ENCODE measurements at places on chromosomes 13 and 19.

DNA sequence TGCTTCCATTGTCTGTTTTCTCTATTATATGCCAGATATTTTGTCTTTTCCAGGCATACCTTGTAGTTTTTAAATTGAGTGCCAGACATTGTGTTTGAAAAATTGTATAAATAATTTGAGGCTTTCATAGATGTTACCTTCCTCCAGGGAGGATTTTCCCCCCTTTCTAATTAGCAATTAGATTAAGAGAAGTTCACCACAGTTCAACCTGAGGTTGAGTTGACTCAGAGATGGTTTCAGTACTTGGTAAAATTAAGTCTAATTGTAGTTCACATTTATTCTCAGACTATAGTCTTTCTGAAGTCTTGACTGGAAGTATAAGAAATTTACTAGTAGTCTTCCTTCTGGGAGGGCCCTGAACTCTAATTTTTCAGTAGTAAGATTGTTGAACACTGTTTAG lies 104.1 kb upstream of the SCEL start:
- no peak for DNase-seq

DNA sequence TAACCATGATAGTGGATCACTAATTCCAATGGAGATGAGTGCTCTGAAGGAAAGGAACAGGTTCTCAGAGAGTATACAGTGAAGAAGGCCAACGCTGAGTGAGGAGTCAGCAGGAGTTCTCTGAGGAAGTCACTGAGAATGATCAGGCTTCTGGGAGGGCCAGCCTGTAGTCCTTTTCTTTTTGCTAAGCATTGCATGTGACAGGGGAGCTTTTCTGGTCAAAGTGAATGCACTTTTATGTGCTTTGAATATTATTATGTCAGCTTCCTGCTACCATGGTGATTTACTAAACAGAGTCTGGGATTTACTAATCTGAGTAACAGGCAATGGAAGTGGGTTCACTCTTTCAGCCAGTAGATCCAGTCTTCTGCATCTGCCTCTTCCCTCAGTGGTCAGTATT lies 81.1 kb upstream of the SERP2 start:
- no peak for DNase-seq

DNA sequence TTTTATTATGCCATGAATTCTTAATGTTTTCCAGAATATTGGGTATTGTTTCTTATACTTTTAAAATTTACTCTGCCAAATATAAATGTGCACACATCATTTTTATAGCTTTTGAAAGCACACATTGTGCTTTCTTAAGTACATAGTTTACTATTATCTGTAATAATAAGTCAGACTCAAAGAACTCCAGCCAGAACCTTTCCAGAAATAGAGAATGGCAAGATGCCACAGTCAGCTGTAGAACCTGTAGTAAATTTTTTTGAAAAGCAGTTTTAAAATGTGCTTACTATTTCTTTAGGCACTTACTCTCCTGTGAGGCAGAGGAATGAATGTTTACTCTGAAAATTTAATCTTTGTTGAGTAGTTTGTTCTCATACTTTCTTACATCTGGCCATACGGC lies 1287.1 kb downstream of the PCDH9 start:
- DNase-seq = no peak

GRCh38 chr13:114259974-114260373 lies 21.4 kb upstream of the UPF3A start:
- DNase-seq = no peak

DNA sequence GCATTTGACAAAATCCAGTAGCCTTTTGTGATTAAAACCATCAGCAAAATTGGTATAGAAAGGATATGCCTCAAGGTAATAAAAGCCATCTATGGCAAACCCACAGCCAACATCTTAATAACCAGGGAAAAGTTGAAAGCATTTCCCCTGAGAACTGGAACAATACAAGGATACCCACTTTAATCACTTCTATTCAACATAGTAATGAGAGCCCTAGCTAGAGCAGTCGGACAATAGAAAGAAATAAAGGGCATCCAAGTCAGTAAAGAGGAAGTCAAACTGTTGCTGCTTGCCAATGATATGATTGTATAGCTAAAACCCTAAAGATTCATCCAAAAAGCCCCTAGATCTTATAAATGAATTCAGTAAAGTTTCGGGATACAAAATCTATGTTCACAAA lies 1510.3 kb downstream of the PCDH9 start:
- DNase-seq = no peak

- DNase-seq = no peak
These were observed 171.7 kb downstream of the LACC1 start for GRCh38 chr13:44051405-44051804.

DNA sequence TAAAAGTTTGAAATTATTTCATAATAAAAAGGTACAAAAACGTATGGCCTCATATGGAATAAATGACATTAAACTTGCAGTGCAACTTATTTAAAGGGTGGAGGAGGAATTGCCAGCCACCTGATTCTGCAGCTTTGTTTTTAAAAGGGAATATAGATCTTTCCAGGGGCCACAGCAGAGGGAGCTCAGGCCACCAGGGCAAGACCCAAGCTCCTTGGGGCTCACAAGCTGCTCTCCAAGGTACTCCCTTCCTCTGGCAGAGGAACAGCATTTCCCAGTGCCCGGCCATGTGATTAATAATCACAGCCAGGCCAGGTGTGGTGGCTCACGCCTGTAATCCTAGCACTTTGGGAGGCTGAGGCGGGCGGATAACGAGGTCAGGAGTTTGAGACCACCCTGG lies 6.2 kb downstream of the ACOD1 start:
- DNase-seq = no peak

GRCh38 chr13:34435338-34435737 lies 506.7 kb upstream of the NBEA start:
- no peak for DNase-seq

DNA sequence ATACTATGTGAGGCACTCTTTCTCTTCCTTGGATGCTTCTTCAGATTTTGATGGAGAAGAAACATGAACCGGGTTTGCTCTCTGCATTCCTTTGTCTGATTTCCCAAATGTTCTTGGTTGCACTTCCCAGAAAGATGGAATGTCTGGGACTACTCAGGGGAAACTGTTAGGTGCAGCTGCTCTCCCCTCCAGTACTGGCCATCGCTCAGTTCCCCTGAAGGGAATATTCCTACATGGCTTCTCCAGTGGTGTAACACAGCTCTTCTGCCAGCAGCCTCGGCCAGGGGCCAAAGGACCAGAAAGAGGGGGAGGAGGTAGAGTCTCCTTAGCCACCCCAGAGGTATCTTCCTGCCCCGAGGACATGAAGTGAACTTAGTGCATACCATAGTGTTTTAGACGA lies 33.5 kb upstream of the SPRY2 start:
- DNase-seq = peak; percentile 69

DNA sequence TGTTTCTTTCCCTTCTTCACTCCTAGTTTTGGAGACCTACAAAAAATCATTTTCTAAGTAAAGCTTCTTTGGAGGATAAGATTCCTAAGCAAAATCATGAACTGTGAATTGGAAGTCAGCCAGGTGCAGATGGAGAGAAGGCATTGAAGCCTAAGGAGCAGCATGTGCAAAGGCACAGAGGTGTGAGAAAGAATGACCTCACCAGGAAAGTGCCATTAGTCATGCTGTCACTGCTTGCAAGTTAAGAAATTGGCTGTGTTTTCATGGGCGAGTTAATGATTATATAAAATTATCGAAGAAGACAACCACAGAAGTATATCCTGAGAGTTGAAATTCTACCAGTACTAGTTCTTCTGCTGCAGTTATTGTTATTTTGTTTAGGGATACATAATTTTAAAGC lies 80.3 kb upstream of the KLHL1 start:
- no peak for DNase-seq

GRCh38 chr19:11496391-11497163 lies 9.1 kb downstream of the ZNF653 start:
- peak; percentile 58 for DNase-seq

DNA sequence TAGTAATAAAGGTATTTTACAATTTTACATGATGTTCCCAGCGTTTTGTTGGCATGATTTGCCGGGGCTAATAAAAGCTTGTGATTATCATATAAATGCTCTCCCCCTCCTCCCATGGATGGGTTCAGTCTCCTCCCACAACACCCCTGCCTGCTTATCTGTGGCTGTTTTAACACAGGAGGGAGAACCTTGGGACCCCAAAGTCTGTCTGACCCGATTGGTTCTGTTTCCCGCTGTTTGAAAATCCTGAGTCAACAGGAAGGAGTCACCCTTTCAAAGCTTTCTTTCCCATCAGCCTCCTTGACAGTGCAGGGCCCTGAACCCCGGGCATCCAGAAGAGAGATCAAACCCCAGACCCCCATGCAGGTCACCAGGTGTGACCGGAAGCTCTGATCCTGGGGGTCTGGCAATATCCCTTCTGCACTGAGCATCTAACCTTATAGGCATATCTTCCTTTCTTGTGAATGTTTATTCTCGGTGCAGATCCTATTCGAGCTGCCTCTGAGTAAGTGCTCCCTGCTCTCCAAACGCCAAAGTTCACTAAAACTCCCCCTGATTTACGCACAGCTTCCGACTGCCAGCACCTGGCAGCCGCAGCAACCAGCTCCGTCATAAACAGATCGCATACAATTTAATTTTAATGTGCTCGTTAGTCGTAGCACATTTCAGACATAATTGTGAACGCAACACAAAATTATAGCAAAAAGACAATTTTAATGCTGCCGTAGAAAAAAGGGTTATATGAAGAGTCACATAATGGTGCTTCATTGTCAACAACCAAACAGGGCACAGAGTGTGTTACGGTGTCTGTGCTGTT lies 74.8 kb downstream of the TSHZ3 start:
- DNase-seq = no peak

- DNase-seq = no peak
These were observed 57.2 kb upstream of the KLF12 start for GRCh38 chr13:74191410-74191809.

DNA sequence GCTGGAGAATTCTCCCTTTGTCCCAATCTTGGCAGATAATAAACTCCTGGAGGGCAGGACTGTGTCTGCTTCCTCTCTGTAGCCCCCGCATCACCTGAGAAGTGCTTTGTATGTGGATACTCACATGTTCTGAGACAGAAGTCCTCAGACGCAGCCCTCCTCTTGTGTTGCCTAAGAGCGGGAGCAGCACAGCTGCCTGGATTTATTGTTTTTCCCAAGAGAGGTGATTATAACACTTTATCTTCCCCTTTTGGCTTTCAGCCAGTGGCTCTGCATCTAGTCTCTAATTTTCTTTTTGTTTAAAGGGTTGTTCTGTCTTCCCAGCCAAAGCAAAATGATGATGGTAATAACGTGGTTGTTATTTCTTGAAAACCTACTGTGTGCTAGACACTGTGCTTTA lies 36.1 kb downstream of the OLFM4 start:
- no peak for DNase-seq

DNA sequence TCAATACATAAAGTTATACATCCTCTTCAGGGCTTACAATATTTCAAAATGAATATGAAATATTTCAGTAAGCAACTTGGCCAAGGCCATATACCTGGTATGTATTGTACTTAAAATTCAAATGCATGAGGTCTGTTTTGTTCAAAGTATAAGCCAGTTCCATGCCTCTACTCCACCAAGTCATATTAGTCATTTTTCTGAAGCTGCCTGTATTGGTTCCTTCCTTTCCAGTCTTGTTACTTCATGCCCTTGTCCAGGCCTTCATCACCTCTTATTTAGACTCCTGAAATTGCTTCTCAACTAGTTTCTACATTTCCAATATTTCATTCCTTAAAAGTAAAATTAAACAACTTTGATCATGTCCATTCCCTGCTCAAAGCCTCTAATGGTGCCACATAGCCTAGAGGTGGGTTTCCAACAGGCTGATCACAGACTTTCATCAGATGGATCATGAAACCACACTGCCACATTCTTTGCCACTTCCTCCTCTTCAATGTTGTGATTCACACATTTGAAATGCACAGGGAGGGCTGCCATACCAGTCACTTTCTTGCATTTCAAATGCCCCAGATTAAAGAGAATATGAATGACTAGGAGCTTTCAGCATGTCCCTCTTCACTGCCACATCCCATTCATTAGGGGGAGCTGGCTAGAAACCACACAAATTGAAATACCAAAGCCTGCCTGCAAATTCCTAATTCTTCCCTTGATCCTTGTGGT lies 424.1 kb upstream of the DACH1 start:
- DNase-seq = no peak

DNA sequence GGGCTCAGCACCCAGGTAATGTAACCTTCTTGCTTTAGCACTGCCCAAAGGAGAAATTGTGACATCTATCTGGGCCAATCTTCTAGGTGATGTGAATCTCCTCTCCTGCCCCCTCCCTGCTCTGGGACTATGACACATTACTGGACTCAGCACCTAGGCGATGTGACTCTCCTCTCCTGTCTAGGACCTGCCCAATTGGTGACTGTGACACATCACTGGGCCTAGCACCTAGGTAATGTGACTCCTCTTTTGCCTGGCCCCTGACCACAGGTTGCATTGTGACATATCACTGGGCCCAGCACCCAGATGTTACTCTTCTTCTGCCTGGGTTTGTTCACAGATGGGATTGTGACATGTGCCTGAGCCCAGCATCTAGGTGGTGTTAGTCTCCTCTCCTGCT lies 45.0 kb downstream of the ZNF85 start:
- no peak for DNase-seq

DNA sequence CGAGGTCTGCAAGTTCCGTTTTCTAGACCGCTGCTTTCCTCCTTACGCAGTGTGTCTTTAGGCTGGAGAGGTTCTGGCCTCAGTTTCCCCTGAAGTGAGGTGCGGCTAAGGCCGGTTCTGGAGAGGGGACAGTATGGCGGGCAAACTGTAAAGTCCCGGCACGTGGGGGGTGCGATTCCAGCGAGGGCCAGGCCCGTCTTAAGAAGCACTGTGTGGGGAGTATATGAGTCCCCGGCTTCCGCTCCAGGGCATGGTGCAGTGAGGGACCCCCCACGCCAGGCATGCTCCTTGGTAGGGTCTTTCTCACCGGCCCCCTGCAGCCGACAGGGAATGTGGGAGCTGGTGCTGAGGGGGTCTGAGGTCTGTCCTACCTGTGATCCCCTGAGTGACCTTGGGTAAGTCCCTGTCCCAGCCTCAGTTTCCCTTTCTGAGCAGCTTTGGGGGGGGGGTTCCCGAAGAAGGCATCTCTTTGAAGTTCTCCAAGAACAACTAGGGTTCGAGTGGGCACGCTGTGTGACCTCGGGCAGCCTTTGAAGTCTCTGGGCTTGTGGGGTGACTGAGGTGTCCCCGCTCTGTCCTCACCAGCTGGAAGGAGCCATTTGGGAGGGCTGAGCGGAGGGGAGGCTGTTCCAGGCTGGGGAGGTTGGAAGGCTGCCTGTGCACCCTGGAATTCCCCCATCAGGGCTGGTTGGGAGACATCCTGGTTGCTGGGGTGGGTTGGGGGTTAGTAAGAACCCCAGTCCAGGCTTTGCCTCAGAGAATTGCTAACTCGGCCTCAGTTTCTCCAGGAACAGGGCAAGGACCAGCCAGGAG lies 1.5 kb downstream of the NFIC start:
- DNase-seq = peak; percentile 72

DNA sequence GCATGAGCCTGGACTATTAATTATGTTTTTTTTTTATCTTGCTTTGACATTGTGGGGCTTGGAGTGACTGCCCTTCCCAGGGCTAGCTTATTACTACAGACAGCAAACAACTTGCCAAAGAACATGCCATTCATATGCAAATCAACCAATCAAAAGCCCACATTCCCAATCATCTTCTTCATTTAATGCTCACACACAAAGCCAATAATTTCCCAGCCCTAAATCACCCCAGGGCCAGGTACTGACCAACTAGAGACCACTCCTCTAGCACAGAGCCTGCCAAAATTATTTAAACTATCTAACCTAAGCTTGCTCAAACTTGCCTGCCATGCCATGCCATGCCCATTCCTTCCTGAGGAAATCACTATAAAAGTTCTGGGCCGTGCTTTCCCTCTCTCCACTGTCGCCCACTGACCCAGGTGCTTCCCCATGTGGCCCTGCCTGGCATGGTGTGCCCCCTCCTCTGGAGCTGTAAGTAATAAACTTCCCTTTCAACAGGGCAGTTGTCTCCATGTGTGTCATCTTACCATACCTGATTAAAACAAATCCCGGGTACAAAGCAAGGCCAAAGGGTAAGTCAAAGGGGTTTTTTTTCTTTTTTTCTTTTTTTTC lies 15.7 kb downstream of the PBX4 start:
- DNase-seq = no peak
